ENCODE measurements at places on chromosomes 1 and 21.

GRCh38 chr1:235160383-235160956, 580 bp downstream of the RBM34 start:
- peak; percentile 63 for DNase-seq

DNA sequence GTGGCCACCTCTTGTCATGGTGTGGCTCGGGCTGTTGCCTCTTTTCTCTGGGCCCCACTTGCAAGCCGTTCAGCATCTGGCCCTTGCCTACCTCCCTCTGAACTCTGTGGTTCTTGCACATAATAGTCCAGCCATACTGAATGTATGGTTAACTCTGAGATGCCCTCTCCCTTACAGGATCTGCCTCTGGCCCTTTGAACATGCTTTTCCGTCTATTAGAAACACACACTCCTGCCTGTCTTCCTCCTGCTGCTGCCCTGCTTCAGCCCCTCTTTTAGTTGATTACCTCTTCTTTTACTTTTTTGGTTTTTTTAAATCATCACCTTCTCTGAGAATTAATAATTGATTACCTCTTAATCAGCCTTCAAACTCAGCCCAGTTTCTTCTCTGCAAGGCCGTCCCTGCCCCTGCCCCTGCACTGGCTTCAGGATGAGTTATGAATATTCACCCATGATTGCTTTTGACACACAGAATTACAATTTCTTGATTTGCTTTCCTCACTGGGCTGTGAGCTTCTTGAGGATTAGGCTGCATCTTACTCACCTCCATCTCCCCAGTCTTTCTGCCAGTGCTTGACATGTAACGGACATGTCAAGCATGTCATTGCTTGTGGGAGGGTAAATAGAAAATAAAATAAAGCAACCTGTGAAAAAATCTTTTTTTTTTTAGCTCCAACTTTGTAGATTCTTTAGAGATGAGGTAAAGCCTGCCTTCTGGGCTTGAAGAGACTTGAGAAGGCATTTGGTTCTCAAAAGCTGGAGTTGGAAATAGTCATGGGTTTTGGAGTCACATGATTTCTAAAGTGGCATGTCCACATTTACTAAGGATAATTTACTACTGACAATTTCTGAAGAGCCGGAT, 158.3 kb downstream of the PLXNA2 start:
- peak; percentile 27 for DNase-seq

- no peak for DNase-seq
Observed at GRCh38 chr1:164846731-164847691, 288.0 kb downstream of the PBX1 start.

- peak; percentile 88 for DNase-seq
Observed at GRCh38 chr1:178940068-178940765, 69.3 kb upstream of the ANGPTL1 start.

DNA sequence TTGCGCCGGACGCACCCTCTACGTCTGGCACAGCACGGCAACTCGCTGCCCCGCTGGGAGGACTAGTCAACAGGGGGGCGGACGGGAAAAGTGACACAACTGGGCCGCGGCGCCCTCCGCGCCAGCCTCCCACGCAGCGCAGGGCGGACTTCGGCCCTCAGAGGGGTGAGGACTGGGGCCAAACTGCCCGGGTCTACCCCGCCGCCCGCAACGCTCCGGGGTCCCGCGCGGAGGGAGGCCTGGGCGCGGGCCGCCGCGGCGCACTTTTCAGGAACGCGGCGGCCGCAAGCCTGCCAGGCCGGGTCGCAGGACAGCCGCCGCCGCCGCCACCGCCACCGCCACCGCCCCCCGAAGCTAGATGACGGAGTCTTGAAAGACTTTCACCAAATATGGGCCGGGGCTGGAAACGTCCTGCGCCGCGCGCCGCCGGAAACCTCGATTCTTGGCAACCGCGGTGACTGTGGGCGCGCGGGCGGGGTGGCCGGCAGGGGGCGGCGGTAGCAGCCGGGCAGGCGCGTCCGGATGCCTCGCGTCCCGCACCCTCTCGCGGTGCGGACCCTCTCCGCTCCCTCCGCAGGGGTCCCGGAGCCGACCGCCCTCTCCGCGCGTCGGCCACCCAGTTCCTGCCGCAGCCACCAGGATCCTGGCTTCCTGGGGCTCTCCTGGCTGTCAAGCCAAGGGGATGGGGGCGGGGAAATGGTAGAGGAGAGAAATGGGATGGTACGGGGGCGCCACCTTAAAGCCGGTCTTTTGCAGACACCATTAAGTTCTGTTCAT, 3.7 kb upstream of the CCN1 start:
- DNase-seq: peak; percentile 94

DNA sequence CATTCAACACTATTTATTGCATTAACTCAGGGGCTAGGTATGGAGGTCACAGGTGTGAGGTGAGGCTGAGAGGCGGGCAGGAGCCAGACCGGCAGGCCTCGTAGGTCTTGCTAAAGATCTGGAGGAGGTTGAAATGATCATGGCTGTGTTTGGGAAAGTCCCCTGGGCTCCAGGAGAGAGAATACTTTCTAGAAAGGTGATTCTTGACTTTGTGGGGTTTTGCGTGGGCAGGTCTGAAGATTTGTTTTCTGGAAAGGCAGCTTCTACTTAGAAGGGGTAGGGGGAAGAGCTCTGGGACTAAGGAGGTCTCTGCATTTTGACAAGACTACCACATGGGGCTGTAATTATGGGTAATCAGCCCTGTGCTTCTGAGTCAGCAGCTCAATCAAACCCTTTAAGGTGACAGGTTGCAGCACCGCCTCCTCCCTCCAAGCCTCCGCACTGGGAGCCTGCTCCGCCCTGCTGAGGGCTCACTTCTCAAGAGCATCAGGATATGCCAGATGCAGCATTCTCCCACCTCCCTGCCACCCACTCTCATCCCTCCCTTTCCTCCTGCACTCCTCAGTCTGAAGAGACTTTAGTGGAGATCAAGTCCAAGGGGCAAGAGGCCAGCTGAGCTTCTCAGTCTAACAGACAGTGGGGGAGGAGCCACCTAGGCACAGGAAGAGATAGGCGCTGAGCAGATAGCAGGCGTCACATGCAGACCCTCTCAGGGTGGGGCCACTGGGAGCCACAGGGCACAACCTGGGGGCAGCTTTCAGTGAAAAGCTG, 30.5 kb downstream of the SLC30A1 start:
- DNase-seq: no peak

GRCh38 chr1:50700214-50700613, 259.9 kb downstream of the FAF1 start:
- DNase-seq: no peak

DNA sequence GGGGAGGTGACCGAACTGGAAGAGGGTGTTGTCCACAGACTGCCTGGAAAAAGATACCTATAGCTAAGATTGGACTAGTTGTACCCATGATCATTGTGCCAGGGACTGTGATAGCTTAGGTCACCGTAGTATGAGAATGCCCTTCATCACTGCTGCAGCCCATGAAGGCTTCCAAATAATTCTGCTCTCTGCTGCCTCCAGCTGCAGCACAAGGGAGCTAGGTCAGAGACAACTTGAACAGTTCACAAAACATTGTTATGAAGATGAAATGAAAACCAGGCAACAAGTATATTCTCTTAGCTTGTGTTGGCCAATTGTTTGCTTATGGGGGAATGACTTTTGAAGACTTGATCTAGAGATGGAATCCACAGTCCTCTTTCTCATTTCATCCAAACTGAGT, 246.7 kb downstream of the MRPL39 start:
- DNase-seq: no peak

DNA sequence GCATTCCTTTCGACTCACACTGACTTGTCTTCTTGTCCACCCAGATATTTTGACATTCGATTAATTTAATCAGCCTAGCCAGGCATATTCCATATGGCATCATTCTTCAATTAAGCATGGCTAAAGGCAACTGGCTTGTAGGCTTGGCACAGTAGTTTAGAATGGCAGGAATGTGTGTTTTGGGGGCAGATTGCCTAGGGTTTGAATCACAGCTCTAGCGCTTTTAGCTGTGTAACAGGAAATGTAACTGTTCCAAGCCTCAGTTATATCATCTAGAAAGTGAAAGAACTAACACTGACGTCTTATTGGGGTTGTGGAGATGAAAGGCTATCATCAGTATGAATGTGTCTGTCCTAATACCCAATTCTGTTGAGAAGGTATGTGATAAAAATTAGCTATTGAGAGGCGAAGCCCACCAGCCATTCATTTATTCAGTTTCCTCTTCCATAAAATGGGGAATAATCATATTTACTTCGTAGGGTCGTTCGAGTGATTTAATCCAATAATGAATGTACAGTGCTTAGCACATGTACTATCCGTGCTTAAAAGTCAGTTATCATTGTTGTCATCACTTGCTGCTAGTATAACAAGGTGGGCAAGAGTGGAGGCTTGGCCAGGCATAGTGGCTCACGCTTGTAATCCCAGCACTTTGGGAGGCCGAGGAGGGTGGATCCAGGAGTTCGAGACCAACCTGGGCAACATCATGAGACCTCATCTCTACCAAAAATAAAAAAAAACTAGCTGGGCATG, 41.6 kb upstream of the GRHL3 start:
- DNase-seq: peak; percentile 49

DNA sequence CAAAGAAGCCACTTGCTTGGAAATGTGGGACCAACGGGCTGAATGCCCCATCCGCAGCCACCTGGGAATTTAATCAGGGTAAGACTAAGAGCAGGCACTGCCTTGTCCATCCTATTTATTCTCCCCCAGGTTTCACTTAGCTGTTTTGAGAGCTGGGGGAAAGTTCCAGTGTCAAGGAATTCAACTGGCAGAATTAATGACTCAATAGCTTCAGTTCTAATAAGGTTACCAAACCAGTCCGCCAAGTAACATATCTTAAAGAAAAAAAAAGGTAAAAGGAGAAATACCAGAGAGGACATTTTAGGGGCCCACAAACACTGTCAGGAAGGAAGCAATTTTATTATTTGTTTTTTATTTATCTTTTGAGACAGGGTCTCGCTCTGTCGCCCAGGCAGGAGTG, 157.6 kb upstream of the SOD1 start:
- DNase-seq: no peak

DNA sequence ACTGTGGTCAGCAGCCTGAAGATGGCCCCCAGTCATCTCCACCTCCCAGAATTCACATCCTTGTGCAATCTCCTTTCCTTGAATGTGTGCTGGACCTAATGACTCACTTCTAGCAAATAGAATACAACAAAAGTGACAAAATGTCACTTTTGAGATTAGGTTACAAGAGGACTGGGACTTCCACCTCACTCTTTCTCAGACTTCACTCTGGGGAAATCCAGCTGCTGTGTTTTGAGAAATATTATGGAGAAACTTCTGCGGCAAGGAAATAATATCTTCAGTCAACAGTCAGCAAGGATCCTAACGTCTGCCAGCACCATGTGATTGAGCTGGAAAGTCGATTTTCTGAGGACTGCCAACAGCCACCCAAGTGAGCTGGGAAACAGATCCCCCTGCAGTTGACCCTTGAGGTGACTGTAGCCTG, 70.5 kb upstream of the GADD45A start:
- no peak for DNase-seq

- DNase-seq: no peak
Observed at GRCh38 chr1:198680174-198680875, 41.5 kb downstream of the PTPRC start.

DNA sequence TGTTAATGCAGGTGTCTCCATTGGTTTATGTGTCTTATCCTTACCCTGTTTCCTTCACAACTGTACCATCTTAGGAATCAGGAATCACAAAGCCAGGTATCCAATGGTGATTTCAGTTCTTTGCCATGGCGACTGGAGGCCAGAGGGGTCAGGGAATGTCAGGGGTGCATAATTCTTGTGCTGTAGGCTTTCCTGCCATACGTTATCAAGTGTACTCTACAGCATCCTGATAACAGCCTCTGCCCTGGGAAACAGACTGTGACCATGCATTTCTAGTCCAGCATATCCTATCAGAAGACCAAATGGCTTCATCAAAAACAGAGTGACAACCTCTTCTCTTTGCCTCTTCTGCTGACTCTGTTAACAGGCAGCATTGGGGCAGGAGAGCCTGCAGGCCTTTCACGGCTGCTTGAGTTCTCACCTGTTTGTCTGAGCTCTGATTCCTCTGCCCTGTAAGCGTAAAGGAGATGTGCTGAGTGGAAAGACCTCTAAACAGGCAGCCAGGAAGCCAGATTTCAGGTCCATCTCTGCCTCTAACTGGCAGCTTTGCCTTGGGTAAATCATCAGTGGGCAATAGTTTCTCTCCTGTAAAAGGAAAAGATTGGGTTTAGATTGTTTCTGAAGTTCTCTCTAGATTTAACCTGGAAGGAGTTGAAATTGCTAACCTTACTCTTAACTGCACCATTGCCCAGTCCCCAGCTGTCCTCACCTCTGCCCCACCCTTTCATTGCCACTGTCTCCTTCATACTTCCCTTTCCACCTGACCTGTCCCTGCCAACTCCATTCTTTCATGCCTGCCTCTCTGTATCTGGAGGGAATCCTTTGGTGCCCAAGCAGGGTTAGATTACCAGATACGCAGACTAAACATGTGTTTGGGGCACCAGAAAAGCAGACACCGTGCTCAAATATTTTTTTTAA, 80.2 kb downstream of the LRRC8D start:
- DNase-seq: no peak

GRCh38 chr1:190747704-190748103, 270.0 kb upstream of the BRINP3 start:
- peak; percentile 69 for DNase-seq

- no peak for DNase-seq
Observed at GRCh38 chr1:15963363-15963967, 12.4 kb downstream of the ZBTB17 start.

DNA sequence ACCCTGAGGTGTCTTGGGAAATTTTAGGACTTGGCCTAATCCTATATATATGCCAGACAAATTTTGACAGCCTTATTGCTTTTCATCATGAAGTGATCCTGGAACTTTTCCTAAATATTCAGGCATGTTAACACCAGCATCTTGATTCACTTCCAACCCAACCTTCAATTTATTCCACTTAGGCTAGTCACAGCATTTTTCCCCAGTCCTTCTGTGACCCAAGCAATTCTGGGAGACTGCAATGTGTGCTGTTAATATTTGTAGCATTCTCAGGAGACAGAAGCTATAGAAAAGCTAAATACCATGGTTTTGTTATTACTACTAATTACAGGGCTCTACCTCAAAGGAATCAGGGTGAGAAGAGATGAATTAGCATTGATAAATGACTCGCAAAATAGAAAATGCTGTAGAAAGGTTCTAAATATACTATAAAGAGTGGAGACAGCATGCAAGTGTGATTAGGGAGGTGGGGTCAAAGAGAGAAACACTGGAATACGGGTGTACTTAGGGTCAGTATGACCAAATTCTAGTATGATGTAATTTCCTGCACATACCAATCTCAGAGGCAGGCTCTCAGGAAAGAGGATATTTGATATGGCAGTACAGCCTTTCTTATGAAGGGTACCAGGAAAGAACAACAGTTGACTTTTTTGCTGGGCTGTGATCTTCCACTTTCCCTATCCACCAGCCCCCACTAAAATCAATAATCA, 29.1 kb downstream of the PRRX1 start:
- DNase-seq: peak; percentile 88

- no peak for DNase-seq
Observed at GRCh38 chr1:36304521-36304920, 1.6 kb upstream of the SH3D21 start.

Data from fibroblast of skin of right biceps (primary cell).